Brain microvascular endothelial cell (primary cell): ENCODE measurements at places on chromosomes 4 and X.

DNA sequence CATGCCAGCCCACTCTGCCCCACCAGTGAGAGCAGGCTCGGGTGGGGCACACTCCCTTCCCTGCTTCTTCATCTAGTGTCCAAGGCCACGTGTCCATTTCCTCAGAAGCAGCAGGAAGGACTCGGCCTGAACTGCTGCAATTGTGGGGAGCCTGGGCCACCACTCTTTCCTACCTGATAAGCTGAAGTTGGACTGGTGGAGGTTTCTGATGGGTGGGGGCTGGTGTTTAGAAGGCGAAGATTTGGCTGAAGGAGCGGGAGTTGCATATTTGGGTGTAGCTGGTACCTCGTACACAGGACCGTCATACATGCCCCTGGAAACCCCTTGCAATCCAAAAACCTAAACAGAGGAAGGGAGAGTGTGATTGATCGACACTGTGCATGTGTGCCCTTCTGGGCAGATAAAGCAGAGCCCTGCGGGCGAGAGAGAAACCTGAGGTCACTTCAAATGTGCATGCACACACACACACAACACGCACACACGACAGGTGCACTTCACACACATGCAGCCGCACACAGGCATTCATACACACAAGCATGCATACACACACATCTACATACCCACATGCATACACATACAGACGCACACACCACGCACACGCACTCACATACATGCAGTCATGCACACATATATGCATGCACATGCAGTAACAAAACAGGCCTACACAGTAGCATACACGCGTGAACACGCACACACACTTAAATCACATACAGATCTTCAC is 67.4 kb downstream of the CRMP1 start:
- no peak for DNase-seq

DNA sequence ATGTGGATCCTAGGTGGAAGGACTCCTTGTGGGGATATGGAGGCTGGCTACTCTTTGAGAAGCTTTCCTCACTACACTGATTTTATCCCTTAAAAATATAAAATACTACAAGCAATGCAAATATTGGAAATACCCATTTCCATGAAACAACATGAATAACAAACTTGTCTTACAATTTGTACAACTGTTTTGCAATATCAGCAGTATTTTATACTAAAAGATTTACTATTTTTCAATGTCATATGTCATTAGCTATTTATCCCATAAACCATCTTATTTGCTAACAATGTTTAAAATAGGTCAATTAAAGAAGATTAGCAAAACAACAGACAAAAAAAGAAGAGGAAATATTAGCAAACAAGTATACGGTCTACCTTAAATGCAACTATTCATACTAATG is 1674.1 kb downstream of the PCDH7 start:
- DNase-seq, result no peak

DNA sequence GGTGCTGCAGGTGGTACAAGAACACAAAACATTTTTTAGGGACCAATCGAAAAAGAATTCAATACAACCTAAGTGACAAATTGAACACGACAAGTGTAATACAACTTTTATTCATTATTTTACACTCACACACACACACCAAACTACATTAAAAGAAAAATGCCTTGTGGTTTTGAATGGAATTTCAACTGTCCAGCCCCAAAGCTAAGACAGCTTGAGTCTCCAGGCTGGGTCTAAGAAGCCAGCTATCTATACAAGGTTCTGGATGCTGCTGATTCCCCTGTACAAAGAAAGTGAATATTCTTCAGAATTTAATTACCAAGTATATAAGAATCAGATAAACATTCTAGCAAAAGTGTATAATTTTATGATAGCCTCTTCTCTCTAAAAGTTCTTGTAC is 118.2 kb downstream of the PPP3CA start:
- DNase-seq, result peak; percentile 25

- no peak for DNase-seq
Measured at GRCh38 chr4:74953647-74954046, 20.7 kb downstream of the PARM1 start.

DNA sequence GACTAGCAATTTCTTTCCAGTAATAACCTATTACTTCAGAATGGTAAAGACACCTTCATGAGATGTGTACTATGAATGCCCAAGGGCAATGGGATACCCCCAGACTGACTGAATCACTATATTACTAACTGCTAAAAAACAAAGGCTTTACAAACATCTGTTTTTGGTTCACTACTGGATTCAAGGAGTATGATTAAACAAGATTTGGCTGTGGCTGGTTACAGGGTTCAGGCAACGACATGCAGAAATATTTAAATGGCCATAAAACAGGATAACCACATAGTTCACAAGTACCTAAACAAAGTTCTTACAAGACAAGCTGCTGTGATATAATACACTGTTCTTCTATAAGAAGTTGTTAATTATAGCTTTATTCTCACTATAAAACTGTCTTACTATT is 128.2 kb downstream of the FRYL start:
- DNase-seq, result no peak

DNA sequence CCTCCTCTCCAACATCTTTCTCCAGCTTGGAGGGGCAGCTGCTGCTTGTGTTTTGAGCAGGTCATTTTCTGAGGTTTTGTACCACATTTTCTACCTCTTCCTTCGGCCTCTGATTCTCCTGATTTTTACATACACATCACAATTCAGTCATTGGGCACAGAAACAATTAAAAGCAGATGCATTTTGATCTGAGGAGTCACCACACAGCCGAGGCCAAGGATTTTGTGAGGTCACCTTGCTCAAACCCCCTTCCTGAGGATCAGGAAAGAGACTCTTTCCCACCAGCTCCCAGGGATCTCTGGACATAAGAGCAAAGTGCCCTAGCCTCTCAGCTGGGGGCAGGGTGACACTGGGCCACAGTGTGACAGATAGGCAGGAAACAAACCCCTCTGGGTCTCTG is 5.4 kb upstream of the FATE1 start:
- no peak for DNase-seq

- no peak for DNase-seq
Measured at GRCh38 chrX:139930916-139931645, 1.8 kb downstream of the ATP11C start.

DNA sequence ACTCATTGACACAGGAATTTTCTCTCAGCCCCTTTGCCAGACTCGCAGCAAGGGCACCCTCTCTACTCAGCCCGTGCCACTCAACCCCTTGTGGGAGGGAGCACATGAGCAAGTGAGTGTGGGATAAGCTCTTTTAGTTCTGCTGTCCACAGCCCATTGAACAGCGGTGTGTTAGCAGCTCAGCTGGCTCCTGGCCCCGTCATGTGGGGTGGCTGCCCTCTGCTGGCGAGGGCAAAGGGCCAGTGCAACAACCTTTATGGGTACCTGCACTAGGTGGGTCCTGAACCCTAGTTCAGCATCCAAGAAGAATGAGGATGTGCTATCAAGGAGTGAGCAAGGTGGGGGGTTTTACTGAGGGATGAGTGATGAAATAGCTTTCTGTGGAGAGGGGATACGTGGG is 85.0 kb upstream of the ZNF81 start:
- DNase-seq, result no peak
